ENCODE measurements at places on chromosomes 16 and 17.

DNA sequence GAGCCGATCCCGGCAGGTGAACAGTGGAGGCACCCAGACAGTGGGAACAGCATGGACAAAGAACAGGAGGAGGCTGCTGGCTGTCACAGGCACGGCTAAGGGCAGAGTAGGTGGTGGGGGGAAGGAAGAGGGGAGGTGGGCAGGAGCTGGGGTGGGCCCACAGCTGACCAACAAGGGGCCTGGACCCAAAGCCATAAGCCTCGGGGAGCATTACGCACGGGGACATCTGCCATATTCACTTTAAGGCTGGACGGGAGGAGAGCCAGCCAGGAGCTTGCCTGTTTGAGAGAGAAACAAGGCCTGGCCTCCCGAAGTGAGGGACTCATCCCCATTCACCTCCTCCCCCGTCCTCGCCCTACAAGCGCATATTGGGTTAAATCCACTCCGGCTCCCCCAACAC, 19.6 kb upstream of the HAP1 start:
- no peak for DNase-seq

DNA sequence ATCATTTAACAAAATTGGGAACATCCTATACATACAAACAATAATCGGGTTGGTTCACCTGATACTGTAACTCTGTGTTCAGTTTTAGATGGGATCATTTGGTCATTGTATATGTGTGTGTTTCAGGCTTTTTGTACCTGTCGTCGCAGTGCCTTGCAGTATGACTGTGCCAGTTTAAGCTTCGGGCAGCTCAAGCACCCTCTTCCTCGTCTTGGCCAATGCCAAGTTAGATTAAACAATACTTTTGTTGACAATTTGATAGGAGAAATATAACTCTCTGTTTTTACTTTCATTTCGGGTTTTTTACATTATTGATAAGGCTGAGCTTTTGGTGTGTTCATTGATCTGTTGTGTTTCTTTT, 37.0 kb upstream of the ARHGAP17 start:
- DNase-seq, result no peak

DNA sequence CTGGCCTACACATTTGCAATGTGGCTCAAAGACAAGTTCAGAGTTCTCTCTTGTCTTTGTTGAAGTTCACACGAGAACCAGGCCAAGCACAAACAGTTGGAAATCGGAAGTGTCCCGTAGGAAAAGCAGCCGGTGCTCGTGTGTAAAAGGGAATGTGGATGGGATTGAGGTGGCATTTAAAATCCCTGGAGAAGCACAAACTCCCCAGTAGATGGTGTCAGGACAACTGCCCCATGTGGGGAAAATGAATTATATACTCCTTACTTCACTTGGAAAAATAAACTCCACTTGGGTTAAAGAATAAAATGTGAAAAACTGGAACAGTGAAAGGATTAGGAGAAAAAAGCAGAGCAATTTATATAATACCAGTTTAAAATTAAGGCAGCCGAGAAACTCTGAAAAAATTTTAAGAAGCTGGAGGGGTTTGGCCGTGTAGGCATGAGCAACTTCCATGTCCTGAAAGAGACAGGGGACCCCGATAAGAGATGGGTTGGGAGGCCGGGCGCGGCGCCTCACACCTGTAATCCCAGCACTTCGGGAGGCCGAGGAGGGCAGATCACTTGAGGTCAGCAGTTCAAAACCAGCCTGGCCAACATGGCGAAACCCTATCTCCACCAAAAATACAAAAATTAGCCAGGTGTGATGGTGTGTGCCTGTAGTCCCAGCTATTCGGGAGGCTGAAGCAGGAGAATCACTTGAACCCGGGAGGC, 28.1 kb downstream of the CBFA2T3 start:
- no peak for DNase-seq

DNA sequence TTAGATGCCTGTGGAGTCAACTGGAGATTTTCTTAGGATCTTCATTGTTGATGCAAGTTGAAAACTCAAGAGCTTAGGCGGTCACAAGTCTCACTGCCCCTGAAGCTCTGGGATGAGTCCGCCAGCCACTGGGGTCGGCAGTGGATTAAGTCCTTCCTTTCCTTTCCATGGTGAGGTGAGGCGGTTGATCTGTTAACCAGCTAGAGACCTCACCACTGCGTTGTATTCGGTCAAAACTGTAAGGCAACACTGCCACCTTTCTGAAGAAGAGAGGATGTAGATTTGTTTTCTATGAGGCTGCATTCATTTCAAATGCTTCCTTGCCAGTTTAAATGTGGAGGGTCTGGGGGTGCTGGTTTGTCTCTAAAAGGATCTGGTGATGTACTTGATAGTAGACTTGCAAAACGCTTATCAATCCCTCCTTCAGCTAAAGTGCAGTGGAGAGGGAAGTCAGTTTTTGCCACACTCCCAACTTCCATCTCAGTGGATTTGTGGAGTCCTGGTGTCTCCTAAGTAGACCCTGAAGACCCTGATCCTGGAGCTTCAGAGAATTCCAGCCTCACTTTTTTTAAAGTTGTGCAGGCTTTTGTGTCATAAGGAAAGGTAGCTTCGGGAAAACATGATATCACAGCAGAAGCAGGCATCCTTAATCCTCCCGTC, 1.7 kb downstream of the MYOCD start:
- peak; percentile 29 for DNase-seq

DNA sequence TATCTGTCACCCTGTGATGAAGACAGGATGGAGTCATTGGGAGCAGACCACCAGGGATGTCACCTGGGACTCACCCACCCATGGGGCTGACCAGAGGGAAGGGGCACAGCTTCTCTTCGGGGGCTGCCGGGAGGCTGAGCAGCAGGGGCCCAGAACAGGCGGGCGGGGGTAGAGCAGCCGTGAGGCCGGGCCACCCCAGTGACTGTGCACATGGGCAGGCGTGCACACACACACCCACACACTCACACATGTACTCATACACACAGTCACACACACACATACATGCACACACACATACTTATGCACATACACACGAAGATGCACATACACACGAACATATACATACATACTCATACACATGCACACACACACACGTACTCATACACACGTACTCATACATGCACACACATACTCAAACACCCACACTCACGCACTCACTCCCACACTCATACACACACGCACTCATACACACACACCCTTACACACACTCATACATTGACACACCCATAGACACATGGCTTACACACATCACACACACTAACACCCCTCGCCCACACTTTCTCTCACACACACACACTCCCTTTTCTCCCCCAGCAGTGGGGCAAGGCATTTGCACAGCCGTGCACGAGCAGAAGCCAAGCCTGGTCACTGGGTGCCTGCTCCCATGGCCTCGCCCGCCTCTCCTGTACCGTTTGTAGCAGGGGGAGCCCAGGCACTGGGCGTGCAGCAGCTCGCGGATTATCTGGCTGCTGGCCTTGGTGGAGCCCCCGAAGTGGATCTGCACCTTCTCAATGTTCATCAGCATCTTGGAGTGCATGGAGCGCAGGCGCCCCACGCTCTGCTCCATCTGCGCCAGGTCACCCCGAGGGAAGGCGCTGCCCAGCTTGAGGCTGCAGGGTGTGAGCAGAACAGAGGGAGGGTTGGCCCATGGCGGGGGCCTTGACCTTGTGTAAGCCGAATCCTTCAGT, 12.4 kb downstream of the UBALD2 start:
- no peak for DNase-seq

GRCh38 chr16:67161595-67162058, 1.9 kb downstream of the FBXL8 start:
- DNase-seq, result no peak

DNA sequence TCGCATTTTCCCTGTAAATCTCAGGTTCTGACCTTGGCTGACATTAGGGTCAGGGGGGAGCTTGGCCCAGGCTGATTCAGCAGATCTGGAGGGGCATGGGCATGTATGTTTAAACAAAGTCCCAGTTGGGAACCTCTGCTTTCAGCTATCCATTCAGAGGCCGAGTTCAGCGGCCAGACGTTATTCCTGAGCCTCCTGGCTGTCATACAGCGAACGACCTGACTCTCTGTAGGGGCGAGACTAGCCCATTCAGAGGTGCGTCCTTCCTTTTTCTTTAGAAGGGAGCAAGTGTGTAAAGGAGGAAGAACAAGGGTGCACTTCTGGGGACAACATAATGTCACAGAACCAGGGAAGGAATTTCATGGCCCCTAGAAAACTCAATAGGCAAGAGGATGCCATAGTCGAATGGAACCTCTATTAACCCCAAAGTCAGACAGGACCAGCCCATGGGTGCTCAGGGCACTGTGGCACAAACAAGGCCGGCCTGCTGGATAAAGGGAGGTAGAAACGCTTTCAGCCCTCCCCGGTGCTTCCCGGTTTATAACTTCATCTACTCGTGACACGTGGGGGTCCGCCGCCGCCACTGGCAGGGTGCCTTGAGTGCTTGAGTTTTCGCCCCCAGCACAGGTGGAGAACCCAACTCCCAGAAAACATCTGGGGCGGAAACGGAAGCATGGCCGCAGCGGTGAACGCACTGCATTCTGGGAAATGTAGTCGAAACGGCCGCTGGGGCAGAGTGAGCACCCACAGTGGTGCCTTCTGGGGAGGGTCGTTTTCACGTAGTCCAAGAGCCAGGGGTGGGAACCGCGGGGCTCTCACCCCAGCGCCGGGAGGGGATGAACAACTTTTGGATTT, 33.2 kb upstream of the PLCG2 start:
- DNase-seq, result peak; percentile 76

- no peak for DNase-seq
These were observed 7.8 kb downstream of the IRX5 start for GRCh38 chr16:54938212-54939028.

- DNase-seq, result no peak
These were observed 379.6 kb upstream of the PSMD7 start for GRCh38 chr16:73916829-73917594.

GRCh38 chr17:7982173-7982572, 20.2 kb upstream of the GUCY2D start:
- no peak for DNase-seq

DNA sequence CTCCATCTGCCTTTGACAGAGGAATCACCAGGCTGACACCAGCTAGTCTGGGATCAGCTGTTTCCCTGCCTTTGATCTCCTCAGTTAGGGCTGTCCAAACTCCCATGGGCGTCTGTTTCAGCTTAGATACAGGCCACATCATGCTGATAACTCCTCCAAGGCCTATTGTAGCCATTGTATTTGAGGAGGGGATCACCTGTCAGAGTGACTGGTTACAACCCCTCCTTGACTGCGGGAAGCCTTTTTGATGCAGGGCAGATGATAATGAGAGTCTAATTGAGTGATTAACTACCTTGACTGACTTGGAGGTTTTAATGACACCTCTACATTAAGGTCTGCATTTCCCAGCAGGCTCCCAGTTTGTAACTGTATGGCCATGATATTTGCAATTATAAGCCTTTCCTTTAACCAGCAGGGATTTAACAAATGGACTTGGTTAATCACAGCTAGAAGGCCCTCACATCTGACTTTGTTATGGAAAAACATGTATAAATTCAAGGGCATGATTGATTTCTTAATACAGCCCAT, 863.5 kb downstream of the KCNJ2 start:
- DNase-seq, result no peak

- DNase-seq, result no peak
These were observed 458.1 kb downstream of the SOX9 start for GRCh38 chr17:72578817-72579470.

DNA sequence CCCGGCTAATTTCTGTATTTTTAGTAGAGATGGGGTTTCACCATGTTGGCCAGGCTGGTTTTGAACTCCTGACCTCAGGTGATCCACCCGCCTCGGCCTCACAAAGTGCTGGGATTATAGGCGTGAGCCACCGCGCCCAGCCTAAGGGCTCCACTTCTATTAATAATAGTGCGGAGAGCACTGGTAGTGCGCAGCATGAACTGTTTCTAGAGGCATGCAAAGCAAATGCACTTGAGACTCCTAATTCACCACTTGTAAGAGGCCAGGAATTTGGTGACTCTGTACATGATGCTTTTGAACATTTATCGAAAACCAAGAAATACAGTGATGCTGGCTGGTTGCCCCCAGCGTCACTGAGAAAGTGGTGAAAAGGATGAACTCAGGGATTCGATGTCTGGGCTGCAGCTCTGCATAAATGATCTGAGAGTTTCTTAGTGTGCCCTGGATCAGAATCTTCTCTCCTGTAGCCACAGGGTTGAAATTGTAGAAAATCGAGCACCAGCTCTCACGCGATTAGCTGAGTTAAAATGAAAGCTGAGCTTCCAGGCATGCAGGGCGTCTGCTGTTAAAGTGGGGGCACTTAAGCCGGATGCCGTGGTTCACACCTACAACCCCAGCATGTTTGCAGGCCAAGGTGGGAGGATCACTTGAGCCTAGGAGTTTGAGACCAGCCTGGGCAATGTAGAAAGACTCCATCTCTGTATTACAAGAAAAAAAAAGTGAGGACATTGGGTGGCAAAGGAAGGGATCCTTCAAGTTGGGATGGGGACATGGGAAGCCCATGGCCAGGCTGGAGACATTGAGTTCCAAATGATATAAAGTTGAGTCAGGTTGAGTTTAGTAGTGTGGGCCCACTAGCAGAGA, 4.8 kb downstream of the RNF213 start:
- DNase-seq, result no peak

DNA sequence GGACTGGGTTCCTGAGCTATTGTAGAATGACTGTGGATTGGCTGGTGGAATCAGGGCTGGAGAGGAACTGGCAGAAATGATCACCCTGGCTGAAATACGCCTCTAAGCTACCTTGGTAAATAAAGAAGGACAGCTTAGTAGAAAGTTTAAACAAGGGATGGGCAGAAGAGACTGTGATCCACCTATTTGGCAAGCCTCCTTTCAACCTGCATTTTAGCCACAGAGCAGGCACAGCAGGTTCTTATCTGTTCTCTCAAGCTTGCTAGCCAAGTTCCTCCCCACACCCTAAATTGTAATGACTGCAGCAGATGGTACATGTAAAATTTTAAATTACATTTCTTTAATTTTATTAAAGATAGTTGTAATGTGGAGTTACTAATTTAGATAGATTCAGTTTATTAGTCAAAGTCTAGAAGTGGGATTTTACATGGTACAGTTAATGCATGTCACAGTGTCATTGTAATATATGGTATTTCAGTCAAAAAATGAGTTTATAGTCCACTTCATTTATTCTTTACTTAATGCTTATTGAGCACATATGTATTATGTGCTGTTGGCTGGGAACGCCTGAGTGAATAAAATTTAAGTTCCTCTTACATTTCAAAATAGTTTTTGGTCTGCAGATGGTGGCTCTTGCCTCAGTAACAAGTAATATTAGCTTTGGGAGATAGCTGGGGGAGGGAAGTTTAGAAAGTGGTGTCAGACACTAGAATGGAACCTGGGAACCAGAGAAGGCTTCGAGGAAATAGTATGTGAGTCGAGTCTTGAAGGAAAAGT, 11.2 kb downstream of the EPN2 start:
- DNase-seq, result no peak

GRCh38 chr17:16061631-16062030, 62.0 kb downstream of the TTC19 start:
- no peak for DNase-seq

DNA sequence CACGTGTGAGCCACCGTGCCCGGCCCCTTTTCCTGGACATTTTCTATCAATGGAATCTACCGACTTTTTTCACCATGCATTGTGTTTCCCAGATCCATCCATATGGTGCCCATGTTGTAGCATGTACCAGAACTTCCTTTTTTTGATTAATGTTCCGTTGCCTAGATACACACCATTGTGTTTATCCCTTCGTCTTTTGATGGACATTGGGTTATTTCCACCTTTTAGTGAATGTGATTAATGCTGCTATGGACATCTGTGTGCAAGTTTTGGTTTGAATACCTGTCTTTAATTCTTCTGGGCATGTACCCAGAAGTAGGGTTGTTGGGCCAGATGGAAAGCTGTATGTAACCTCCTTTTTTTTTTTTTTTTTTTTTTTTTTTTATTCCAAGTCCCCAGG, 79.8 kb downstream of the NT5M start:
- DNase-seq, result no peak

GRCh38 chr16:85079785-85080570, 32.3 kb downstream of the CIBAR2 start:
- DNase-seq, result no peak

GRCh38 chr16:85615014-85615851, 2.1 kb downstream of the GSE1 start:
- DNase-seq, result peak; percentile 28

Data from Jurkat, Clone E6-1 (cell line).